ENCODE measurements at places on chromosomes 13 and 19.

DNA sequence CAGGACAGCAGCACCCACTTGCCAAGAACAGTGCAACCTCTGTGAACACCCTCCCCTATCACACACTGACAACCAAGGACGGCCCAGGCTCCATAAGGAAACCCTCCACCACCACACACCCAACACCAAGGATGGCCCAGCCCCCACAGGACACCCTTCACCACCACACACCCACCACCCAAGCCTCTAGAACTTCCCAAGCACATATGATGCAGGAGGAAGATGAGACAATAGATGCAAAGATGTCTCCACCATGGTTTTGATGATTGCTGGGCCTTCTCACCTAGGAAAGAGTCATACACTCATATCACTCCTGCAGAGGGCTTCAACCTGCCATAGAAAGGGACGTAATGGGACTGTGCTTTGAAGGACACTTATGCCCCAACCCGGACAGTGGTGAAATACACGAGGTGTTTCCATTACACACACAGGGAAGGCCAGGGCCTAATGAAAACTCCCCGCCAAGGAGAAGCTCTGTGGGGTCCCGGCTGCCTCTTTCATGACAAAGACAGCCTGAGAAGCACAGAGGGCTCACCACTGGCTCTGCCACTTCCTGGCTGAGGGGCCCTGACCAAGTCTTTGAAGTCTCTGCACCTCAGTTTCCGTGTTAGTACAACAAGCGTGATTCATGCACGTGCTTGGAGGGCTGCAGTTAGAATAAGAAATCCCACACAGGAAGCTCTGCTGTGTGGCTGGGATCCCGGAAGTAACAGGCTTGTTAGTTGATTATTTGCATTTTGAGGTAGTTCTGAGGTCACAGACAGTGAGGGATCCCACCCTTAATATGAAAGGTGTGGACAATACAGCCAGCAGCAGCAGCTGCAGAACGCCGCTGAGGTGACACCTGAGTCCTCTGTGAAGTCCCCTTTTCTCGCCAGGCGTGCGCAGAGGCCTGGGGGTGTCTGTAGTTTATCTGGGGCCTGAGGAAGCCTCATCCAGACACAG, 61.9 kb upstream of the ATP12A start:
- no peak for DNase-seq

- DNase-seq = no peak
Observed at GRCh38 chr13:79030513-79030912, 371.6 kb upstream of the OBI1 start.

DNA sequence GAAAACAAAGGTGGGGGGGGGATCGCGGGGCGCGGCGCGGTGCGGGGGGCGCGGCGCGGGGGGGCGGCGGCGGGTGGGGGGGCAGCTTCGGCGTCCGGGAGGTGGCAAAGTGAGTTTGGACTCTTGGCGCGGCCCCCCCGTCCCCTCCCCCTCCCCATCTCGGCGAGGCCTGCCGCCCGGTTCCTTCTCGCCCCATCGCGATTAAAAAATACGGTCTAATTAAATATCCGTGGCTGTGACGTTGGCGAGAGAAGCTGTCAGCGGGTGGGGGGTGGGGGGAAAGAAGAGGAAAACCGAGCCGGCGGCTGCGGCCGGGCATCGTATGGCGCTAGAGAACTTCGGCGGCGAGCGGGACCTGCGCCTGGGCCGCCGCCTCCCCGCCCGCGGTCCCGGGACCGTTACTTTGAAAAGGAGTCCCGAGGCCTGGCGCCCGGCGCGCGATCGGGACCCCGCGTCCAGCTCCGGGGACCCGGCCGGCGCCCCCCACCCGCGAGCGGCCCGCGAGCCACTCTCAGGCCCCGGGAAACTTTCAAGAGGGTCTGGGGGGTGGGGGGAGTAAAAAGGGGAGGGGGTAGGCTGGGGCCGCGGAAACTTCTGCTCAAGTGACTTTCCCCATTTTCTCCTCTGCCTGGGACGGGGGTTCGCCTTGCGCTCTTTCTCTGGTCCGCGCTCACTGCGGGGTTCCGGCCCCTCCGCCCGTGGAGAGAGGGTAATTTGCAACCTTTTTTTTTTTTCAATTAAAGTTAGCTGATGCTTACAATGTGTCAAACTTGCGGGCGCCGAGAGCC, 146.3 kb upstream of the ZNF536 start:
- DNase-seq = no peak

DNA sequence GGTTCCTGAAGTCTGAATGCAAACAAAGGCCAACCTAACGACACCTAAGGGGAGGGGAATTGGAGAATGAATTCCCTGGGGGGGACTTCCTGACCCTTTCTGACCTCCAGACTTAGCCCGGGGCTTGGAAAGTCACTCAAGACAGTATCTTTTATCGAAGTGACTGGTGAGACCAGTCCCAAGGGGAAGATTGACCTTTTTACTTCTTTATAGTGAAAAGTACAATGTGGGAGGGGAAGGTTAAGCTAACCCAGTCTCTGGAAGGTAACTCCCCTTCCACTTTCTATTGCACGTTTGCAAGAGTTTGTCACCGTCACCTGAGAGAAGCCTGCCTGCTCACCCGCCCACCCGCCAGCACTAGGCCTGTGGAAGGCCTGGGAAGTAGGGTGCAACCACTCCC, 111.9 kb downstream of the EFNB2 start:
- DNase-seq = no peak

DNA sequence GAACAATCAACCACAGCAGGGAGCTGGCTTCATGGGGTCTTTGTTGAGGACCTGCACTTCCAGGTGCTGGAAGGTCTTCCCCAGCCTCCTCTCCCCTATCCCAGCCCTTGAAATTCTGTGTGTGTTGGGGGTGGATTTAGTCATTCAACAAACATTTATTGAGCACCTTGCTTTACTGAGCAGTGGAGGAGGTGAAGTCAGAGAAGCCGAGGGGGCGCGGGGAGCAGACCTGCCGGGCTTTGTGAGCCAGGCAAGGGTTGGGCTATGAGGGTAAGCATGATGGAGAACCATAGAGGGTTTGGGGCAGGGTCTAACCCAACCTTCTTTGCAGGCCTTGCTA, 3.5 kb upstream of the C19orf85 start:
- no peak for DNase-seq

- peak; percentile 82 for DNase-seq
Observed at GRCh38 chr19:33804021-33804799, 7.5 kb downstream of the KCTD15 start.

GRCh38 chr19:2691951-2692350, 10.5 kb downstream of the GNG7 start:
- DNase-seq = no peak

GRCh38 chr13:27919659-27919933, 204 bp upstream of the PDX1 start:
- DNase-seq = no peak

All from lower leg skin (tissue), 4 donors.